HFFc6 (cell line): ENCODE measurements at places on chromosomes 13 and 19. TPM values are rescaled to one million over a fixed set of nuclear protein-coding genes. Genes with fewer than 3 reads are reported as not detected.

- no peak overlapping the region for H3K4me3 ChIP-seq
- H3K27ac ChIP-seq = no peak overlapping the region
- peaks cover 48% of the 10 kb centered on the region for H3K36me3 ChIP-seq
- H3K27me3 ChIP-seq = peaks cover 3% of the 10 kb centered on the region; the same call in 1 of the 2 replicates
- H3K4me1 ChIP-seq = no peaks in the 10 kb centered on the region
Observed at GRCh38 chr13:113598481-113598880, 13.9 kb downstream of the TFDP1 start.

The CD79A gene
- total RNA-seq = 0.32 to 0.62 TPM in 2 of 3 replicates, not detected in the other

The PPM1N gene
- 0.79 to 1.6 TPM (median 1.3 TPM) in 3 replicates for total RNA-seq

DNA sequence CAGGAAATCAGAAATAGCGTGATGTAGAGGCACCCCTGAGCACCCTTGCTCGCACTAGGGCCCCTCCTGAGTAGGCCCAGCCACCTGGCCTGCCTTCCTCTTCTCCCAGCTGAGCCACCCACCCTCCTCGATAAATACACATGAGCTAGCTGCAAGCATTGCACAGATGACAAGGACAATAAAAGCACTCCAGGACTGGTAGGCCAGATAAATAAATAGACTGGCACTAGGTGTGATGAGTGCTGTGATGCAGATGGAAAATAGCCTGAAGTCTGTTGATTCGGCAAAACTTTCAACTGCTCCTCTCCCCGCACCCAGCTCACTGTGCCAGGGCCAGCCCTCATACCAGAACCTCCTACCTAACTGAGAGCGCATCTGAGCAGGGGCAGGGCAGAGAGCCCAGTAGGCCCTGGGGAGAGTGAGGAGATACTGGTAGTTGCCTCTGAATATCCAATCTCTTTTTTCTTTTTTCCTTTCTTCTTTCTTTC lies 54.5 kb upstream of the GPI start:
- peaks cover 39% of the 10 kb centered on the region for H3K4me1 ChIP-seq
- DNase-seq = no peak
- H3K4me3 ChIP-seq = no peak overlapping the region
- H3K27me3 ChIP-seq = no peaks in the 10 kb centered on the region; the same call in 1 of the 2 replicates
- peaks cover 25% of the 10 kb centered on the region for H3K36me3 ChIP-seq

DNA sequence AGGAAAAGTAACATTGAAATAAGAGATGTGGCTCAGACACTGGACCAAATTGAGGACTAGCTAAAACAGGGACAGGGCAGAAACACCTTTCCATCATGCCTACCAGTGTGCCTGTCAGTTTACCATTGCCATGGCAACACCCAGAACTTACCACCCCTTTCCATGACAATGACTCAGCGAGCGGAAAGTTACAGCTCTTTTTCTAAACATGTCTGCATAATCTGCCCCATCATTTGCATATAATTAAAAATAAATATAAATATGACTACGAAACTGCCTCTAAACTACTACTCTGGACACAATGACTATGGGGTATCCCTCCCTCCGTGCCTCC lies 96.0 kb downstream of the UBL3 start:
- 0 out of 2 replicates have a peak overlapping the region, but pooled peaks have one; percentile 59 for H3K4me3 ChIP-seq
- H3K36me3 ChIP-seq = no peaks in the 10 kb centered on the region
- DNase-seq = peak; percentile 44
- H3K4me1 ChIP-seq = peaks cover 48% of the 10 kb centered on the region

GRCh38 chr13:99469041-99469440 lies 32.2 kb upstream of the TM9SF2 start:
- no peak overlapping the region for H3K4me3 ChIP-seq
- H3K36me3 ChIP-seq = no peaks in the 10 kb centered on the region
- DNase-seq = no peak
- no peak overlapping the region for H3K27ac ChIP-seq
- H3K4me1 ChIP-seq = peaks cover 32% of the 10 kb centered on the region

- no peaks in the 10 kb centered on the region; the same call in 1 of the 2 replicates for H3K36me3 ChIP-seq
- DNase-seq = no peak
- H3K4me1 ChIP-seq = no peaks in the 10 kb centered on the region
- no peak overlapping the region for H3K4me3 ChIP-seq
- no peak overlapping the region for H3K27ac ChIP-seq
Observed at GRCh38 chr13:55159765-55160164, 1981.0 kb upstream of the PRR20A start.

- H3K27ac ChIP-seq = no peak overlapping the region
- H3K36me3 ChIP-seq = no peaks in the 10 kb centered on the region
- H3K27me3 ChIP-seq = no peaks in the 10 kb centered on the region; the same call in 1 of the 2 replicates
Observed at GRCh38 chr13:36006894-36007675, 124.1 kb downstream of the DCLK1 start.

- no peaks in the 10 kb centered on the region for H3K4me1 ChIP-seq
- H3K36me3 ChIP-seq = peaks cover 15% of the 10 kb centered on the region
- H3K4me3 ChIP-seq = no peak overlapping the region
- H3K27me3 ChIP-seq = peaks cover 3% of the 10 kb centered on the region; the same call in 1 of the 2 replicates
- peak; percentile 52 for DNase-seq
Observed at GRCh38 chr19:4267101-4267900, 11.8 kb upstream of the SHD start.

- peak; percentile 42 for DNase-seq
- peaks cover 22% of the 10 kb centered on the region; the same call in 1 of the 2 replicates for H3K27me3 ChIP-seq
- H3K36me3 ChIP-seq = no peaks in the 10 kb centered on the region
- H3K27ac ChIP-seq = no peak overlapping the region
- H3K4me3 ChIP-seq = no peak overlapping the region
Observed at GRCh38 chr13:51895906-51896888, 34.4 kb downstream of the CCDC70 start.

DNA sequence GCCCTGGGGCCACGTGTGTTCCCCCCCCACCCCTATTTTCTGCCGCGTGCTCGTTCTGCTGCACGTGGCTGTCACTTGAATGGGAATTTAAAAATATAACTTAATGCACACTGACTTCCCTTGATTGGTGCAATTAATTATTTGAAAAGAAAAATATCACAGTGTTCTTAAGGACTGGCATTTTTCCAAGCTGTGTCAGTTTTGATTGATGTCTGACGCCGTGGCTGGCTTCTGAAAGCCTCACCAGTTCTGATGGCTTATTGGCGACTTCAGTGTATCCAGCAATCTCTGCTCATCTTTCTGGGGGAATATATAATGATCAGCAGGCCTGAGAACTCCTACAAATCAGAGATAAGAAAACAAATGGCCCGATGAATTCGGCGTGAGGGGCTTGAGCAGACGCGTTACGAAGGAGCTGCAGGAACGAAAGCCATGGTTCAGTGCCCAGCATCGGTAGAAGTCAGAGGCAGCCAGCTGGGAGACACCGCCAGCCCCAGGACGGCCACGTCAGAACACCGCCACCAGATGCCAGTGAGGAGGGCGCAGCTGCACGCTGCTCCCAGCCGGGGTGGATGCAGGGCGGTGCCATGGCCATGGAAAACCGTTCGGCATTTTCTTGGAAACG lies 111.2 kb downstream of the KDM4B start:
- peaks cover 13% of the 10 kb centered on the region for H3K36me3 ChIP-seq
- no peak overlapping the region for H3K27ac ChIP-seq
- DNase-seq = no peak
- H3K4me3 ChIP-seq = no peak overlapping the region

- H3K4me3 ChIP-seq = peak overlapping the region; percentile 72
- peak overlapping the region; percentile 94 for H3K27ac ChIP-seq
- peaks cover 56% of the 10 kb centered on the region for H3K36me3 ChIP-seq
- DNase-seq = peak; percentile 97
- peaks cover 9% of the 10 kb centered on the region for H3K27me3 ChIP-seq
Observed at GRCh38 chr13:20997301-20998161, 63.9 kb downstream of the LATS2 start.

The ADGRE3 gene
- total RNA-seq = not detected in 3 replicates

The CYP2F1 gene
- not detected in 3 replicates for total RNA-seq

GRCh38 chr13:50712881-50713280 lies 130.6 kb downstream of the DLEU7 start:
- H3K27ac ChIP-seq = no peak overlapping the region
- H3K36me3 ChIP-seq = no peaks in the 10 kb centered on the region
- no peak overlapping the region for H3K4me3 ChIP-seq
- peaks cover 10% of the 10 kb centered on the region for H3K4me1 ChIP-seq

DNA sequence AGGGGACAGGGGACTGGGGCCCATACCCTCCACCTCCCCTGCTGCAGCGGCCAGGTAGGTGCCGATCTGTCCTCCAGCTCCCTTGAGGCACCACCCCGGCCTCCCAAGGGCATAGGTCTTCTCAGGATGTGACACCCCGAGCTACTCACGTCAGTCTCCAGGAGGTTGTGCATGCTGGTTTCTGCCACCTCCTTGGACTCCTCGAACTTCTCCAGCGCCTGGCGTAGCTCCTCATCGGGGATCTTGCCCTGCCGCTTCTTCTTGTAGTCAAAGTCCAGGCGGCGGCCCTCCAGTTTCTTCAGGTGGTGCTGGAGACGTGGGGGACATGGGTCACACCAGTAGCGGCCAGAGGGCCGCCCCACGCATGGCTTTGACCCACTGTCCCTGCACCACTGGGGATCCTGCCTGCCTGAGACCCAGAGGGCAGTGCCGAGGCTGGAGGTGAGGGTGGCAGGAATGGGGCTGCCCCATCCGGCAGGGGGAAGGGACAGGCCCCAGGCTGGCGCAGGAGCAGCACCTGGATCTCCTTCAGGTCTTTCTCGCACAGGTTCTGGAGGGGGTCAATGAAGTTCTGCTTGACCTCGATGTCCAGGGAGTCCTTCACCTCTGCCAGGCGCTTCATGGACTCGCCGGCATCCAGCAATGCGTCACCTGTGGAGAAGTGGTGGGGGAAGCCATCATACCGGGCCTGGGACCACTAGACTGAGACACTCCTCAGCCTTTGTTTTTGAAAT lies 20.4 kb downstream of the MPND start:
- H3K27ac ChIP-seq = no peak overlapping the region
- no peaks in the 10 kb centered on the region for H3K4me1 ChIP-seq
- DNase-seq = no peak
- no peak overlapping the region for H3K4me3 ChIP-seq
- H3K27me3 ChIP-seq = peaks cover 7% of the 10 kb centered on the region

DNA sequence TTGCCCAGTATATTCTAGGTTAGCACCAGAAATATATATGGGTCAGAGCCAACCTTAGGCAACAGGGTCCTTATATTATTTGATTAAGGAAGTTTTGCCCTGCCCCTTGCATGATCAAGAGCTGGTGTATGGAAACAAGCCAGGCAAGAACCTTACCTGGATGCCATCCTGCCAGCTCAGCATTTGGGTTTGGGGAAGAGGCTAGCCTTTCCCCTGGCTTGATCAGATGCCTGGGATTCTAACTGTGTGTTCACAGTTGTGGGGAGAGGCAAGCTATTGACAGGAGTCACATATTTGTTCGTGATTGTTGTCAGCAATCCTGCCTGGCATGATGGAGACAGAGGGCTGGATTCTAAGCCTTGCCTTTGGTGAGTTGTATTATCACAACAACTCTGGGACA lies 260.0 kb upstream of the DACH1 start:
- H3K27me3 ChIP-seq = peaks cover 1% of the 10 kb centered on the region; the same call in 1 of the 2 replicates
- H3K4me3 ChIP-seq = no peak overlapping the region
- H3K36me3 ChIP-seq = no peaks in the 10 kb centered on the region
- H3K27ac ChIP-seq = no peak overlapping the region

- DNase-seq = no peak
- no peaks in the 10 kb centered on the region for H3K4me1 ChIP-seq
- no peak overlapping the region for H3K27ac ChIP-seq
- H3K27me3 ChIP-seq = peaks cover 37% of the 10 kb centered on the region
Observed at GRCh38 chr19:43416951-43417623, 2.4 kb downstream of the TEX101 start.

GRCh38 chr13:66927562-66927961 lies 302.6 kb downstream of the PCDH9 start:
- H3K4me1 ChIP-seq = no peaks in the 10 kb centered on the region
- no peak for DNase-seq
- no peak overlapping the region for H3K27ac ChIP-seq

The YJEFN3 gene
- total RNA-seq = 1.7 to 1.8 TPM (median 1.7 TPM) in 3 replicates
